ENCODE measurements at places on chromosomes 2 and 18.
A peak's percentile ranks its signal among the peaks of the same experiment; 100 is the strongest.

- DNase-seq: no peak
These were observed 76.9 kb upstream of the NABP1 start for GRCh38 chr2:191601060-191601459.

- no peak for DNase-seq
These were observed 66.5 kb upstream of the TGIF1 start for GRCh38 chr18:3383381-3383915.

GRCh38 chr2:134634054-134634753 lies 84.6 kb downstream of the TMEM163 start:
- no peak for DNase-seq

GRCh38 chr18:36408606-36409005 lies 111.1 kb downstream of the FHOD3 start:
- no peak for DNase-seq

- no peak for DNase-seq
These were observed 81.6 kb downstream of the PXDN start for GRCh38 chr2:1662606-1663180.

DNA sequence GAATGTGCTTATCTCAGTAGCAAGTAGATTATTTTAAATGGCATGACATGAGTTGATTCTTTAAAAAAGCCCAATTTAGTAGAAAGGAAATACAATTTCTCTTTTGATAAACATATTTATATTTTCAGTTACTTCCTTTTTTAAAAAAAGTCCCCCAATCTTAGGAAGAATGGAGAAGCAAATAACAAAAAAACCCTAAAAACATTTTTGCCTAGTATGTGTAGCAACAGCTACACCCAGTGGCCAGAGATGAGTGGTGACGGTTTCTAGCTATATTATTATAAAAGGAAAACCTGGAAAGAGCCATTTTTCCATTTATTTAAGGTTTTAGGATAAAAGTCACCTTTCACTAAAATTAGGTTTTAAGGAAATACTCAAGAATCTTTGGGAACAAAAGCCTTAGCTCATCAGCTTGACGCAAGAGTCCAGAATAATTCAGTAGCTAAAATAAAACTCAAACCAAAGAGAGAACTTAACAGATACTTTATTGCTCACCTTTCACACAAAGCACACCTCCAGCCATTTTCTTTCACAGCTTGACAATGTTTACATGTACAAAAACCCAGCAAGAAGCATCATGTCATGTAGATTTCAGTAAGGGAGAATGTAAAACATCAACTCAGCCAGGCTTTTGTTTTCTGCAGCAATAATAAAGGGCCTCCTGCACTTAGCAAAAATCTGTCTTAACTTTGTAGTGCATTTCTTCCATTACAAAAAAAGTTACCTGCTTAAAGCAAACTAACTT lies 15.7 kb downstream of the FAM98A start:
- DNase-seq: peak; percentile 2

All from NCI-H345 (cell line).